Ascending aorta (tissue), 2 donors: ENCODE measurements at places on chromosomes 3 and 15.

- no peak overlapping the region for H3K4me3 ChIP-seq
- no peak for DNase-seq
- H3K27me3 ChIP-seq, result no peaks in the 10 kb centered on the region
- H3K4me1 ChIP-seq, result peaks cover 30% of the 10 kb centered on the region
- H3K36me3 ChIP-seq, result no peaks in the 10 kb centered on the region
Measured at GRCh38 chr3:71438904-71439303, 144.6 kb downstream of the FOXP1 start.

DNA sequence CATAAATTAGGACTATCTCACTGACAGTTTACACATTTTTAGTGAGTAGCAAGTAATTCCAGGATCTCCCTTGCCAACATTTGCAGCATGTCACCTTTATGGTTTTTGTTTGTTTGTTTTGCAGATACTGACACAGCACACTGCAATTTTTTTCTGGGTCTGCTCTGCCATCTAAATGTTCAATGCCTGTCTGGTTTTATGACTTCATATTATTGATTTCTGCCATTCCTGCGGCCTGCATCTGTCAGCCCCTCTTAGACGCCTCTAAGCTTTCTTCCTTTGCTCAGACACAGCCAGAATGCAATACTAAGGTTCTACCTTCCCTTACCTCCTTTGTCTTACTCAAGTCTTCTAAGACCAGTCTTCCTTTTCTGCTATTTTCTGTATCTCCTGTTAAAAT, 321.2 kb upstream of the AZI2 start:
- DNase-seq, result no peak
- no peaks in the 10 kb centered on the region for H3K36me3 ChIP-seq
- H3K4me1 ChIP-seq, result no peaks in the 10 kb centered on the region
- H3K27me3 ChIP-seq, result no peaks in the 10 kb centered on the region
- H3K27ac ChIP-seq, result no peak overlapping the region

DNA sequence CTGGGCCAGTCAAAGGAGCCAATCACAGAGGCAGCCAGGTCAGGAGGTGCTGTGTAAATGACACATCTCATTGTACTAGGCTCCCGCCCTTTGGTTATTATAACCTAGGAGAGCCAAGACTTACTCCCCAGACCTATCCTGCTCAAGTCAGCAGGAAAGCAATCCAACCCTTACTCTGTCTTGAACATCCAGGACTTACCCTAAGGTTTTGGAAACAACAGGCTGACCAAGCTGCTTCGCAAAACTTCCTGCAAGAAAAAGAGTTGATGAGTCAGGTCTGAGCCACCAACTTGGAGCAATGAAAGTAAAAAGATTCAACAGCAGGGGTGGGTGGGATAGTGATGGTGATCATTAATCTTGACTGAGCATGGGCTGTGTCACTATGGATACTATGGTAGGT, 144.4 kb downstream of the MYLK start:
- no peak overlapping the region for H3K4me3 ChIP-seq
- DNase-seq, result no peak
- H3K27me3 ChIP-seq, result no peaks in the 10 kb centered on the region
- H3K36me3 ChIP-seq, result peaks cover 28% of the 10 kb centered on the region
- H3K27ac ChIP-seq, result no peak overlapping the region

DNA sequence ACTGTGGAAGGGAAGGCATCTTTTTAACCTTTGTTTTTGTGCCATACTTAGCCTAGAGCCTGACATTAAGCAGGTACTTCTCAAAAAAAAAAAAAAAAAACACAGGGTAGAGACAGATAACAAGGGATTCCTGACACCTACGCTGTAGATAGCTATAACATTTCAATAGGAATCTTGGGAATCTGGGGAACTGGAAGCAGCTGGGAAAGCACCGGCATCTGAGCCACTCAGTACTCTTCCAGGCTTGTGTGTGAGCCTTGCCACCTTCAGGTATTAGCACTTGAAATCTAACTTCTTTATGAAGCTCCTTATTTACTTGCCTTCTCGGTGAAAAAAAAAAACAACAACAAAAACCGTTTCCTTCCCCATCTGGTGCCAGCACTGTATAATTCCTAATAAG, 46.8 kb downstream of the PIK3CA start:
- H3K4me1 ChIP-seq, result peaks cover 5% of the 10 kb centered on the region
- H3K27me3 ChIP-seq, result no peaks in the 10 kb centered on the region
- no peak for DNase-seq
- no peak overlapping the region for H3K27ac ChIP-seq
- H3K4me3 ChIP-seq, result no peak overlapping the region

GRCh38 chr3:183591881-183592521, 36.5 kb upstream of the KLHL6 start:
- H3K36me3 ChIP-seq, result no peaks in the 10 kb centered on the region
- H3K27me3 ChIP-seq, result no peaks in the 10 kb centered on the region
- no peak overlapping the region for H3K4me3 ChIP-seq

- H3K36me3 ChIP-seq, result no peaks in the 10 kb centered on the region
Measured at GRCh38 chr3:156727519-156728205, 53.3 kb downstream of the TIPARP start.

DNA sequence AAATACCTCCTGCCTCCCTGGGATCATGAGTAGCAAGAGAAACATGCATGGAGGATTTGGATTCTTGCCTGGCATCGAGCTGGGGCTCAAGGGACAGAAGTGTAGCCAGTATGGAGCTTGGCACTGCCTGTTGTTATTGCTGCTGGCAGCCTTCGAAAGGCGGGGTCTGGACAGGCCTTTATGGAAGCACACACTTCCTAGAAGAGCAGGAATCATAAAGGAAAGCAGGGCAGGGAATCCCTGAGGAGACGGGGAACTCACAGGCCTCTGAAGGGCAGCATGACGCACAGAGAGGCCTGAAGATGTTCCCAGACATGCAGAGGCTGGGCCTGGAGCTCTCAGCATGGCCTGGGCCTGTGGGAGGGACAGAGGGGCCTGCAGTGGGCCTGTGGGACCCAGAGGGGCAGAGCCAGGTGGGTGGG, 18.6 kb upstream of the SLC41A3 start:
- H3K4me3 ChIP-seq, result no peak overlapping the region
- peaks cover 46% of the 10 kb centered on the region for H3K4me1 ChIP-seq
- peak overlapping the region; percentile 96 for H3K27ac ChIP-seq
- peak; percentile 97 for DNase-seq
- peaks cover 12% of the 10 kb centered on the region for H3K36me3 ChIP-seq

GRCh38 chr3:127440384-127440783, 150.1 kb downstream of the TPRA1 start:
- H3K27me3 ChIP-seq, result no peaks in the 10 kb centered on the region
- DNase-seq, result no peak
- H3K27ac ChIP-seq, result no peak overlapping the region
- no peak overlapping the region for H3K4me3 ChIP-seq
- H3K36me3 ChIP-seq, result no peaks in the 10 kb centered on the region

DNA sequence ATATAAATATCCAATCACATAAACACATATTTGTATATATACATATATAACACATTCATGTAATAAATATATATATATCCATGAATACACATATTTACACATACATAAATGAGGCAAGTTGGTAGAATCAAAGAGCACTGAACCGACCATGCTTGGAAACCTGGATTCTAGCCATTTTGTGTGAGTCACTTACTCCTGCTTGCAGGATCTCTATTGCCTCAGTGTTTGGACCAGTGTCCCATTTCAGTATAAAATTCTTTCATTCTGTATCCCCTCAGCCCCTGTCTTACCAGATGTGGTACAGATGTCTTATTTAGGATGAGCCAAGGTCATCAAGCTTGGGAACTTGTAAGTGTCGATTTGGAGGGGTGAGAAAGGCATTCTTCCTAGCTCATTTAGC, 391.4 kb upstream of the FRG2C start:
- no peak for DNase-seq
- H3K27me3 ChIP-seq, result no peaks in the 10 kb centered on the region
- no peaks in the 10 kb centered on the region for H3K4me1 ChIP-seq
- H3K4me3 ChIP-seq, result no peak overlapping the region
- H3K27ac ChIP-seq, result no peak overlapping the region

GRCh38 chr15:65772930-65773329, 19.2 kb downstream of the DENND4A start:
- peaks cover 3% of the 10 kb centered on the region for H3K36me3 ChIP-seq
- no peaks in the 10 kb centered on the region for H3K4me1 ChIP-seq
- H3K27ac ChIP-seq, result no peak overlapping the region
- DNase-seq, result no peak

GRCh38 chr3:65052101-65052500, 364.3 kb upstream of the ADAMTS9 start:
- H3K4me1 ChIP-seq, result no peaks in the 10 kb centered on the region
- no peak overlapping the region for H3K27ac ChIP-seq
- no peaks in the 10 kb centered on the region for H3K27me3 ChIP-seq
- H3K36me3 ChIP-seq, result no peaks in the 10 kb centered on the region
- no peak for DNase-seq

- H3K36me3 ChIP-seq, result no peaks in the 10 kb centered on the region
- DNase-seq, result no peak
- no peak overlapping the region for H3K4me3 ChIP-seq
- H3K4me1 ChIP-seq, result no peaks in the 10 kb centered on the region
- H3K27ac ChIP-seq, result no peak overlapping the region
Measured at GRCh38 chr15:87374339-87374738, 882.2 kb downstream of the NTRK3 start.

DNA sequence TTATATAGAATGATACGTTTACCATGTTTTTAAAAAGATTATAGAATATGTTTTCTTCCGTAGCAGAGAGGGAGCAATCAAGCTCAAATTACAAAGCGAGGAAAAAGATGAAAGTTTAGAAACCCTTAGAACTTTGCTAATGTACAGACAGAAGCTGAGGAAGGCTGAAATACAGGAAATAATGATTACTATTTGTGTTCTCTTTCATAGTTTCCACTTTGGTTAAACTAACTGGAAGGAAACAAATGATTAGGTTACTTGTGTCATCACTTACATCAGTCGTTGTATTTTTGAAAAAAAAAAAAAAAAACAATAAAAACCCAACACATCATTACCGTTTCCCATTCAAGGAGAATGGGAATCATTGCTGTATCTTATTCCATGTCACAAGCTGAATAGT, 337.8 kb upstream of the CBLB start:
- no peaks in the 10 kb centered on the region for H3K27me3 ChIP-seq
- no peaks in the 10 kb centered on the region for H3K36me3 ChIP-seq
- no peak overlapping the region for H3K4me3 ChIP-seq
- H3K27ac ChIP-seq, result no peak overlapping the region
- DNase-seq, result no peak
- H3K4me1 ChIP-seq, result no peaks in the 10 kb centered on the region

DNA sequence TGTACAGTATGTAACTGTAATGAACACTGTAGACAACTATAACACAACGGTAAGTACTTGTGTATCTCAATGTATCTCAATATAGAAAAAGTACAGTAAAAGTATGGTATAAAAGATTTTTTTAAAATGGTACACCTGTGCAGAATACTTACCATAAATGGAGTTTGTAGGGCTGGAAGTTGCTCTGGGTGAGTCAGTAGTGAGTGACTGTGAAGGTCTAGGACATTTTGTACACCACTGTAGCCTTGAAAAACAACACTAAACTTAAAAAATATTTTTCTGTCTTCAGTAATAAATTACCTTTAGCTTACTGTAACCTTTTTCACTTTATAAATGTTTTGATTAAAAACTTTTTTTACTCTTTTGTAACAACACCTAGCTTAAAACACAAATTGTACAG, 142.9 kb downstream of the ATG7 start:
- H3K36me3 ChIP-seq, result no peaks in the 10 kb centered on the region
- no peaks in the 10 kb centered on the region for H3K27me3 ChIP-seq
- no peak overlapping the region for H3K27ac ChIP-seq

DNA sequence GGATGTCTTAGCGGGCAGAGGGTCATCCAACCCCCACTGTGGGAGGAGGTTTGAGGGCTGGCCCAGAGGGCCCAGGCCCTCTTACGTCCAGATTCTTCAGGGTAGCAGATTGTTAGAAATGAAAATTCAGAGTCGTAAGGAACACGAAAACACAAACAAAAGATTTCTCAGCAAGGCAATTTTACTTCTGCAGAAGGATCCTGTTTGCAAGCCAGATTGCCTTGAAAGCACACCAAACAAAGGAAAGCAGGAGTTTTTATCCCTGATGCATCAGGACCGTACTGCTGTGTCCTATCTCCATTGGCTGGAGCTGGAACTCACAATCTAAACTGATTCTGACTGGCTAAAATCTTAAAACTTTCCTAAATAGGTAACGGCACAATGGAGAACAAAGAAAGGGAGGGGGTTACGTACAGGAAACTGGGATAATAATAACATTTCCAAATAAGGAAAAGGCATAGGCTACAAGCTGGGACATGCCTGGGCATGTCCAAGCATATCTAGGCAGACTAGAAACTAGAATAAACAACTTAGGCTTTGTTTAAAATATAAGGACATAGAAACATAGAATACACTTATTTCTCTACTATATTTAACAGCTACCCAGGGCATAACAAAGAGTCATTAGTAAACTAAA, 97.3 kb upstream of the C2CD4B start:
- H3K27me3 ChIP-seq, result no peaks in the 10 kb centered on the region
- no peak for DNase-seq
- no peak overlapping the region for H3K27ac ChIP-seq
- no peaks in the 10 kb centered on the region for H3K4me1 ChIP-seq

DNA sequence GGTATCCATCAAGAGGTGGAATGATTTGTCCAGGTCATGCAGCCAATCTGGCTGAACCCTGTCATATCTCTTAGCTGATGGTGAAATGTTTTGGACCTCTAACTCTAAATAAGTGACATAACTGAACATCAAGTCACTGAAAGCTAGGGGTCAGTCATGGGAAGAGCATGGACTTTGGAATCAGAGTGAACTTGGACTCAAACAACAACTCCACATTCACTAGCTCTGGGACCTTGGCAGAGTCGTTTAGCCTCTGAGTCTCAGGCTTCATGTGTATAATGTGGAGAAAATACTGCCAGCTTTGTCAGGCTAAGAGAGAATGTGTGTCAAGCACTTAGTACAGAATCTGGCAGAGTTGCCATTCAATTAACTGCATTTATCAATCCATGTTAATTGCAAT, 557.8 kb upstream of the CFAP20DC start:
- no peaks in the 10 kb centered on the region for H3K4me1 ChIP-seq
- no peak overlapping the region for H3K4me3 ChIP-seq
- H3K36me3 ChIP-seq, result no peaks in the 10 kb centered on the region

DNA sequence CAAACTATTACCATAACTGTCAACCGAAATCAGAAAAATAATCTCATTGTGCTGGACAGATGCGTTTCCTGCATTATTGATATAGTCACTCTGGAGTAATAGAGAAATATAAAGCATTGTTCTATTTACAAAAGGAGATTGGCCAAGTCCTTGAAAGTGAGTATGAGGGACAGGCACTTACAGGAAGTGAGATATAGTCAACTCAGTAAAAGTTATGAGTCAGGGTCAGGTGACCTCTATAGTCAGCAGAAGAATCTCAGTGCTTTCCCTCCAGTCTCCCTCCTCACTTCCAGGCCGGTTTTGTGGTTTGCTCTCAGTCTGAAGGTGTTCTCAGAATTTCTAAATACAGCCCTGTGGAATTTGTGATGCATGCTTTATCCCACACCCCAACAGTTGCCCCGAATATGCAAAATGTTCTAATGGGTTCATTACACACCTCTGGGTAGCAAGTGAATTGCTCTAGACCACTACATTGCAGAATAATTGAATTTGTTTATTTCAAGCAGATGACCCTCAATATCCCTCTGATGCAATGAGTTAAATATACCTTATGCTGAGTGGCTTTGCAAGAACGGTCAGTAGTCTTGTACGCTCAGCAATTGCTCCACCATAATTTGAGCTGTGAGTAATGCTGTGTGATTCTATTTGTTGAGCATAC, 787.7 kb downstream of the MCTP2 start:
- H3K27me3 ChIP-seq, result no peaks in the 10 kb centered on the region
- peaks cover 4% of the 10 kb centered on the region for H3K4me1 ChIP-seq
- H3K4me3 ChIP-seq, result no peak overlapping the region
- no peak for DNase-seq

- H3K4me1 ChIP-seq, result no peaks in the 10 kb centered on the region
- no peaks in the 10 kb centered on the region for H3K27me3 ChIP-seq
- H3K27ac ChIP-seq, result no peak overlapping the region
- H3K4me3 ChIP-seq, result no peak overlapping the region
- H3K36me3 ChIP-seq, result no peaks in the 10 kb centered on the region
Measured at GRCh38 chr15:47888385-47889100, 171.2 kb downstream of the SEMA6D start.
